Ascending aorta (tissue), 2 donors: ENCODE measurements at places on chromosomes 3 and 15.

DNA sequence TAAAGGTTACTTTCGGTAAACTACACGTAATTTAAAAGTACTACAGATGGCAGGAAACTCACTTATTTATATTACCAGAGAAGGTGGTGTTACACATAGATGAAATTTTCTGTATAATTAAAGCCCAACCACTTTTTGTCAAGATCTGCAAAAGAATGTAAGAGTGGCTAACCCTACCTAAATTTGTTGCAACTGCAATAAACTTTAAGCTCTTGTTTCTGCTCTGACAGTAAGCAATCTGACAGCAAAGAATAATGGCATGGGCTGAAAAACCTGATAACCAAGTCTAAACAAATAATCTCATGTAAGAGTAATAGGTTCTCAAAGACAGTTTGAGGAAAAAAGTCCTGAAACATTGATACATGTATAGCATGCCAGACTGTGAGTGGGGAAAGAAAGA lies 897.3 kb downstream of the TUSC7 start:
- no peak for DNase-seq

GRCh38 chr3:148459931-148460513 lies 237.7 kb upstream of the AGTR1 start:
- DNase-seq = no peak

DNA sequence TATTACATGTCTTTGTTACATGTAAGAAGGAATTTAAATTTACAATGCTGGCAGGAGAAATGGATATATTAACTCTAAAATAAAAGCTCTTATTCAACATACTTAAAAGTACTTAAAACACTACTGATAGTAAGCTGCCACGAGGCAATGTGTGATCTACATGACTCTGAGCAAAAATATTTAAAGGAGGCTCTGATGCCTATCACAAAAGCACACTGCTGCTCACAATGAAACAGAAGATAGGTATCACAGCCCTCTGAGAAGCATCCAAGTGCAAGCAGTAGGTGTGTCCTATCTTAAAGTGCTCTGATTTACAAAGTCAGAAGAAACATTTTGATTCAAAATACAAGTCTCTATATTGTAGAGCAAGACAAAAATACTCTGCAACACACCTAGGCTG lies 371.2 kb upstream of the WNT5A start:
- DNase-seq = no peak

- no peak for DNase-seq
Observed at GRCh38 chr3:127053026-127053425, 70.1 kb downstream of the PLXNA1 start.

DNA sequence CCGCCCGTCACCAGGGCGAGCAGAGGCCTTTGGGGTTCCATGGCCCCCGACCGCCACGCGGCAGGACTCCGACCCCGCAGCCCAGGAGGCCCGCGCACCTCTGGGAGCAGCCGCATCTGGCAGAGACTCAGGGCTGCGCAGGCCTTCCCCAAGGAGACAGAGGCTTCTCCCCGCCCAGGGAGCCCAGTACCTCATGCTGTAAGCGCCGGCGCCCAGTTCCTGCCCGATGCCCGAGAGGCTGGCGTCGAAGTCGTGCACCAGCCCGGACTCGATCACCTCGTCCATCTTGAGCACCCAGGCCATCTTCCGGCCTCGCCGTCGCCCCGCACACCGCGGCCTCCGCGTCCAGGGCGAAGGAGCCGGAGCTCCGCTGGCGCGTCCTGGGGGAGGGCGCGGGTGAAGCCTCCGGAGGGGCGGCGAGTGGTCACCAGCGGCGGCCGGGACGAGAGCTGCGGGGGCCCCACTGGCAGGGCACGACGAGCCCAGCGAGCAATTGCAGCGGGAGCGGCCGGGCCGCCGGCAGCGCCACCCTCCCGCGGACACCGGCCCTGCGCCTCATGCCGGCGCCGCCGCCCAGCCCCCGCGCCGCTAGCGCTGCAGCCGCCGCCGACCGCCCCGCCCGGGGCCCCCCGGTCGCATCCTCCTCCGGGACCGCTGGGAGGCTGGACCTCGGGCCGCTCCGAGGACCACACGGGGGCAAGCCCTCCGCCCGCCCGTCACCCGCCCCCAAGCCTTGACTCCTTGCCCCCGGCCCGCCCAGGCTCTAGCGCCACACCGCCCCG lies 468 bp downstream of the UBP1 start:
- peak; percentile 24 for DNase-seq

DNA sequence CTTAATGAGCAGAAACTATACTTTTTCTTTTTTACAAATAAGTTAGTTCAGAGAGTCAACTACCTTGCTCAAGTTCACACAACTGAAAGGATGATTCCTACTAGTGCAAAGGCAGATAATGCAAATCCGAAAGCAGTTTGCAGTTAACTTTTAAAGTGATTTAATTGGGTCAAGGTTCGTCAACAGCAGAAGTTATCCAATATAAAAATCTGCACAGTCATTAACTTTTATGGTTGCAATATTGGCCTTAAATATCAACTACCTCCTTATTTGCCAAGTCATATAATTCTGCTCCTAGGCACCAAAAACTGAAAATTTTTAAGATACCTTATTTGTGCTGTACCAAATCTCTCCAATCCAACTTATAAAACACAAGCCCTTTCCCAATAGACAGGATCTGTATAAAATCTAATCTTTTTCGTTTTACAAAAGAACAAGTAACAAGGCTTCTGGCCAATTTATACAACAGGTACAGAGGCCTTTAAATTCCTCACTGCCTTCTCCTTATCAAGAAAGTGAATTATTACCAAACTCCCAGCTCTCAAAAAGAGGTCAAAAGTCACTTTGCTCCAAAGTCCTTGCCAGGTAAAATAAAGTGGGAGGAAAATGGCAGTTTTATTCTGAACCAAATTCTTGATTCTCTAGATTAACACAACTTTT lies 416.6 kb upstream of the NECTIN3 start:
- DNase-seq = no peak

GRCh38 chr3:118945834-118946233 lies 88.8 kb downstream of the IGSF11 start:
- DNase-seq = no peak

- no peak for DNase-seq
Observed at GRCh38 chr3:185332026-185332735, 30.8 kb upstream of the MAP3K13 start.

GRCh38 chr3:129282727-129283327 lies 4.2 kb downstream of the HMCES start:
- DNase-seq = no peak

- DNase-seq = no peak
Observed at GRCh38 chr3:111954228-111954990, 24.4 kb upstream of the ABHD10 start.

GRCh38 chr15:85694091-85694490 lies 100.6 kb downstream of the KLHL25 start:
- DNase-seq = no peak

- no peak for DNase-seq
Observed at GRCh38 chr3:61562042-61562720, 810 bp downstream of the PTPRG start.

DNA sequence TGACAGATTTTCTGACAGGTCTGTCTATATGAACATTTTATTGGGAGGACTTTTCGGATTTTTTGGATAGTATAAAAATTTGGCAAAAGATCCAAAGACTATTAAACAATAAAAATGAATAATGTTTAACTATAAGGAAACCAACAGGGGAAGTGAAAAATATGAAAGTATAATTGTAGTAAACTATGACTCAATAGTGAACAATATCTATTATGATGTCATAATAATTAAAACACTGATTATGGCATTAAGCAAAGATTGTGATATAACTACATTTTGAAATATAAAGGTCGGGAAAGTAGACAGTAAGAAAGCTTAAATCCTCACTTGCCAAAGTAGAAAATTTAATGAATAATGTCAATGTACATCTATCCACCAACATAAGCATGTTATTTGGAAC lies 44.3 kb upstream of the CNTN6 start:
- DNase-seq = no peak

- peak; percentile 51 for DNase-seq
Observed at GRCh38 chr15:85793641-85794597, 806 bp downstream of the KLHL25 start.

DNA sequence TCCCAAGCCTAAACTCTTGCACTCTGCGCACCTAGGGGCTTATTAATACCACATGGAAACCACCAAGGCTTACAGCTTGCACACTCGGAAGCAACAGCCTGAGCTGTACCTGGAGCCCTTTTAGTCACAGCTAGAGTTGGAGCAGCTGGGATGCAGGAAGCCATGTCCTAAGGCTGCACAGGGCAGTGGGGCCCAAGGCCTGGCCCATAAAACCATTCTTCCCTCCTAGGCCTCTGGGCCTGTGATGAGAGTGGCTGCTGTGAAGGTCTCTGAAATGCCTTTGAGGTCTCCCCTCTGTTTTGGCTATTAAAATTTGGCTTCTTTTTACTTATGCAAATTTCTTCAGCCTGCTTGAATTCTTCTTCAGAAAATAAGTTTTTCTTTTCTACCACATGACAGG lies 383.9 kb upstream of the UBE2E2 start:
- DNase-seq = no peak

DNA sequence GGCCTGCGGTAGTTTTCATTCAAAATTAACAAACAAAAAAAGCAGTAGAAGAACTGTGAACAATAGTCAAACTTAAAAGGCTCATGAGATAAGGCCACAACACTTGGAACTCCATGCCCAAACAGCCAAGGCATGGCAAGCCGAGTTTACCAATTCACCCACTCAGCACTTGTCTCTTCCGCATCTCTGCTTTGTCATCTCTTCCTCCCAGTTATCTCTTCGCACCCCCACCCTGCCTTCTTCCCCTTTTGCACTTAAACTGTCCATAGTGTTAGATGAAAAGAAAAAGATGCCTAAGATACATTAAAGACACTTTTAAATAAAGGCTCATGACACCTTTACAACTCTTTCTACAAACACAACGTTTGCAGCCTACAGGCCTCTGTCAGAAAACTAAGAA lies 11.1 kb downstream of the TLE3 start:
- no peak for DNase-seq

- DNase-seq = no peak
Observed at GRCh38 chr3:127074900-127075360, 92.0 kb downstream of the PLXNA1 start.

GRCh38 chr3:145972851-145973250 lies 188.1 kb downstream of the PLOD2 start:
- no peak for DNase-seq

DNA sequence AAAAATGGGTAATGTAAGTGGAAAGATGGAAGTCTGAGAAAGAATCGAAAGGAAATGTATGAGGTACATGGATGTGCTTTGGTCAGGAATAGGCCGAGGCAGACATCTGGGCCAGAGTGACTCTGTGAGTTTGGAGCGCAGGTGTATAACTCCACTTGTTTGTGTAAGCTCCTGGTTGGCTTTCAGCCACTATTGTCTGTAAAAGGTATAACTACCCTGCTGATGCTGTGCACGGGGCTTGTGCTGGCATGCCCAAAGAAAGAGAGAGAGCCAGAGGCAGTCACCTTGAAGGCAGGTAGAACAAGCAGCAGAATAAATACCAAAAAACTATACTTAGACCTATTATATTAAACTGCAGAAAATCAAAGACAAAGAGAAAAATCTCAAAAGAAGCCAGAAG lies 32.7 kb upstream of the CD96 start:
- DNase-seq = no peak

DNA sequence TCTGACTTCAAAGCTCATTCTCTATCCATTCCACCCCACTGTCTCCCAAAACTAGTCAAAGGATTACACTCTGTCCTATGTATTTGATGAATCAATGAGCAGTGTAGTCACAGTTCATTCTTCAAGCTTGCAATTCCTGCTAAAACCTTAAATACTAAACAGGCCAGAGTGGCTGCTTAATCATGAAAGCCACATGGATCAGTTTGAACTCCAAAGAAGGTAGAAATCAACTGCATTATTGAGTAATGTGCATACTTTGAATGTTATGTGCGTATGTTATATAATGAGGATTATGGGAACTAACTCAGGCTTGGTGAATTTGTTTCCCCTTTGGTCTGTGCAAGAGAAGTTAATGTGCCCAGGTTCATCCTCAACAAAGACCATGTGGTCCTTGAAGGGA lies 45.4 kb downstream of the PRICKLE2 start:
- DNase-seq = no peak

GRCh38 chr3:81749265-81749664 lies 12.2 kb downstream of the GBE1 start:
- no peak for DNase-seq

- peak; percentile 61 for DNase-seq
Observed at GRCh38 chr3:71127052-71127831, 456.3 kb downstream of the FOXP1 start.

GRCh38 chr3:106824856-106825255 lies 552.4 kb upstream of the CCDC54 start:
- DNase-seq = no peak

GRCh38 chr3:96619475-96619874 lies 194.9 kb upstream of the EPHA6 start:
- no peak for DNase-seq

DNA sequence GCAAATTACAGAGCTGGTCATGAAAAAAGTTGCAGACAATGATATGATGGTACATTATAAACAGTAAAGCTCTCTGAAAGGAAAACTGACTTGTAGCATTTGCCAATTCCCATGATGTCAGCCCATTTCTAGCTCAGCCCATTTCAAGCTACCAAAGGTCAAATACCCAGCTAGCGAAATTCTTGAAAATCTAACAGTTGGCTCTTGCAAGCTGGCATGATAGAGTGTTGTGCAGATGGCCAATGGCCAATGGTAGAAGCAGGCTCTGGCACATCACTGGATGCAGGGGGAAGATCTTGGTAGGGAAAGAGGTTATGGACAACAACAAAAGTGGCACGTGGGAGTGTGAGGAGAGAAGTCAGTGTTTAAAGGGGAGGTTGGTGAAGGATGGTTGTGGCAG lies 36.7 kb downstream of the RASGRF1 start:
- no peak for DNase-seq

GRCh38 chr3:66625505-66626216 lies 124.8 kb upstream of the LRIG1 start:
- no peak for DNase-seq

DNA sequence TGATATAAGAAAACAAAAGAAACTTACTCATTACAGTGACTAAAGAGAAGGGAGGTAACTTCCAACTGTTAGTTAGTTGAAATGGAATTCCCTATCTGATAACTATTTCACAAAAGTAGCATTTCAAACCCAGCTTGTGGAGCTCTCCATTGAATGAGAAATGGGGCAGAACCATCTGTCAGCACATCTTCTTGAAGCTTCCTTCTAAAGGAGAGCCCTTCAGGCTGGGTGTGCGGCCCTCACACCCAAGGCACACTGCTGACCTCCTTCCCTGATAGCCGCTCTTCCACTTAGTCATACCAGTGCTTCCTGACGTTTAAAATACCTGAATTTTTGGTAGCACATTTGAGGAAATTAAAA lies 28.1 kb upstream of the VEPH1 start:
- no peak for DNase-seq

DNA sequence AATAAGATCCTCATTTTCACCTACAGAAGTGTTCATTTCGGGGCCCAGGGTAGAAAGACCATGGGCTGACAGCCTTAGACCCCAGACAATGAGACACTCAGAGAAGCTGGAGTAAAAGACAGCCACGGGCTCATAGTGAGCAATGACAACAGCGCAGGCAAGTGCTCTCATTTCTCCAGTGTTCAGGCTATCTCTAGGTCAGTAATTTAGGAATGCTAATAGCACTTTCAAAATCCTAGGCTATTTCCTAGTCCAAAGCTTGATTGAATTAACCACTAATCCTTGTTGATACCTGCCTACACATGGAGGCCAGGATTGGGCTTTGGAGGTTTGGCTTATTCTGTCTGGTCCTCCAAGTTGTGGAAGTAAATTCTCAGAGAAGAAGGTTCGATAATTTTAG lies 44.4 kb downstream of the FBN1 start:
- no peak for DNase-seq
